ENCODE measurements at places on chromosomes 4 and X.

GRCh38 chrX:1667566-1667965, 52.7 kb downstream of the ASMT start:
- DNase-seq: no peak

DNA sequence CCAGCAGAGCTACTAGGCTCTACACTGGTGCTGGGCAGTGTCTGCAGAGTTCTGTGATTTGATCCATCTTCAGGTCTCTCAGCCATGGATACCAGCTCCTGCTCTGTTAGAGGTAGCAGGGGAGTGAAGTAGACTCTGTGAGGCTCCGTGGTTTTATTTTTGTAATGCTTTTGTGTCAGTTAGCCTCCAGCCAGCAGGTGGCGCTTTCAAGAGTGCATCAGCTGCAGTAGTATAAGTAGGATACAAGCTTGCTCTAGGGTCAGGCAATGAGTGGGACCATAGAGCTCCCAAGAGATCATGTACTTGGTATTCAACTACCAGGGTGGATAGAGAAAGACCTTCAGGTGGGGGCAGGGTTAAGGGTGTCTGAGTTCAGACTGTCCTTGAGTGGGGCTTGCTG, 362.5 kb upstream of the TRAM1L1 start:
- DNase-seq: peak; percentile 20

GRCh38 chr4:59057804-59058203, 1947.6 kb upstream of the IGFBP7 start:
- DNase-seq: no peak

DNA sequence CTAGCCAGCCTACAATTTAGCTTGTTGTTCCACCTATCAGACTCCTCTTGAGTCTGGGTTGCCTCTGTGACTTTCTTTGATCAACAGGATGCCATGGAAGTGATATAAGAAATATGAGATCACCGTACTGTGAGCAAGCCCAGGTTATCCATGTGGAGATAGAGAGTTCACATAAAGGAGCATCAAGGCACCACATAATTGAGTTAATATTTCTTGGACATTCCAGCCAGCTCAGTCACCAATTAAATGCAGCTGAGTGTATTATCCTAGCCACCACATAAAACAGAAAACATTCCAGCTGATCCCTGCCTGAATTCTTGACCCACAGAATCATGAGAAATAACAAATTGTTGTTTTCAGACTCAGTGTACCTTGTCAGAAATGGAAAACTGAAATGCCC, 253.6 kb downstream of the PPP1R2C start:
- DNase-seq: no peak

GRCh38 chrX:85620466-85620865, 241.0 kb upstream of the POF1B start:
- DNase-seq: no peak

DNA sequence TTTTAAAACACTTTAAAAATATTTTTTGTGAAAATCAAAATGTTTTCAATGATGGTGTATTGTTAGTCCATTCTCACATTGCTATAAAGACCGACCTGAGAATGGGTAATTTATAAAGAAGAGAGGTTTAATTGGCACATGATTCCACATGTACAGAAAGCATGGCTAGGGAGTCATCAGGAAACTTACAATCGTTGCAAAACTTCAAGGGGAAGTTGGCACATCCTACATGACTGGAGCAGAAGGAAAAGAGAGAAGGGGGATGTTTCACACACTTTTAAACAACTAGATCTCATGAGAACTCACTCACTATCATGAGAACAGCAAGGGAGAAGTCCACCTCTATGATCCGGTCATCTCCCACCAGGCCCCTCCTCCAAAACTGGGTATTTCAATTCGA, 110.7 kb downstream of the TMEM47 start:
- no peak for DNase-seq

DNA sequence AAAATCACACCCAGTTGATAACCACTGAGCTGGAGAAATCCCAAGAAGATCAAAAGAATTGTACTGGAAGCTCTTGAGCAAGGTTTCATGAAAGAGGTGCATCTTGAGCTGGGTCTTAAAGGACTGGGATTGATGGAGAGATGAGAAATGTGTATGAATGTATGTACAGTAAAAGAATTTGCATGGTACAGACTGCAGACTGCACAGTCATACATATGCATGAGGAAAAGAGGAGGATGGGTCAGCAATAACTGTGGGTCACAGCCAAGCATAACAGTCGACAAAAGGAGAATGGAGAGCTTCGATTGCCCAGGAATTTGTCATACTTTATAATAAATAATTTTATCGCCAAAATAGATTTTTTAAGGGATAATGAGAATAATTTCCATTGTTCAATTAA, 4.8 kb upstream of the RELL1 start:
- no peak for DNase-seq

DNA sequence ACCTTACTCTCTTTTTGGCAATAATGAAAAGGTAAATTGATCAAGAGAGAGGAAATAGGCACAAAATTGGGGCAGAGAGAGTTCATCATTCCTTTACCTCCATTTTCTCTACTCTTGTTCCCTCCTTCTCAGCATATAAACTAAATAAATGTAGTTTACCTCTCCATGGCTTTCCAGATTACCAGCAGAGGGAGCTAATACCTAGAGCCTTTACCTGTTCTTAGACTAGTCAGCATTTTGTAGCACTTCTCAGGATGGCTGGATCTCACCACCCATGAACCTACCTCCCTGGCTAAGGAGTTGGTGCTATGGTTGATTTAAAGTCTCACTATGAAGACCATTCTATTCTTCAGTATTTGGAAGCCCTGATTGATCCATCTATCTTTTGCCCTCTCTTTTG, 15.7 kb downstream of the OFD1 start:
- DNase-seq: no peak

- DNase-seq: no peak
These were observed 63.9 kb upstream of the NLGN4X start for GRCh38 chrX:6292599-6292998.

GRCh38 chr4:87532907-87533306, 3.7 kb upstream of the SPARCL1 start:
- DNase-seq: no peak

DNA sequence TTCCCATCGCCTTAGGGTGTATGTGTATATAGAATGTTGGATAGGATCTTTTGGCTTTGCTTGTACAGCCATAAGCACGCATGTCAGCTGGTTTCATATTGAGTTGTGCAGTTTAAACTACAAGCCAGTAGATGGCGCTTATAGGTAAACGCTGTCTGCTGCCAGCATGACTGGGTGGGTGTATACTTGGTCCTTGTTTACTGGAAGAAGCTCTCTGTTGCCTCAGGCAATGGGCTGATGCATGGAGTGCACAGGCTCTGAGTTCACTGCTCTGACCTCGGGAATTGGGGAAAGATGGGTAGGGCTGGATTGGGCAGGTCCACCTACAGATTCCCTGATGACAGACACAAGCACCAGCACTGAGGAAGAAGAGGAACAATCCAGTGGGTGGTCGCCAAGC, 831.5 kb downstream of the STIM2 start:
- DNase-seq: no peak

DNA sequence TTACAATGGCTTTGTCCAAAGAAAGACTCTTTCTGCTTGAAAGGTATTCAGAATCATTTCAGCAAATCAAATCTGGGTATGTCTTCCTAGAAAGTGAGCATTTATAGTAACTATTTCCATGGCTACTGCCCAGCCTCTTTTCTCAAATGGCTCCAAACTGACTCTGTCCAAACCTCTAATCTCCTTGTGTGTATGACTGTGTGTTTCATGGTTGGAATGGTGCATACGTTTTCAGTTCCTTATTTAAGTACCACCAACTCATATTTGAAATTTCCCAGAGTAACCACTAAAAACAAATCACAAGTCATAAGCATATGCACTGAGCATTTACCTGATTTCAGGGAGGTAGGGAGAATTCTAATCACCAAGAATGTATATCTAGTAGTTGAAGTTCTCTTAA, 106.0 kb downstream of the TMEM144 start:
- no peak for DNase-seq

DNA sequence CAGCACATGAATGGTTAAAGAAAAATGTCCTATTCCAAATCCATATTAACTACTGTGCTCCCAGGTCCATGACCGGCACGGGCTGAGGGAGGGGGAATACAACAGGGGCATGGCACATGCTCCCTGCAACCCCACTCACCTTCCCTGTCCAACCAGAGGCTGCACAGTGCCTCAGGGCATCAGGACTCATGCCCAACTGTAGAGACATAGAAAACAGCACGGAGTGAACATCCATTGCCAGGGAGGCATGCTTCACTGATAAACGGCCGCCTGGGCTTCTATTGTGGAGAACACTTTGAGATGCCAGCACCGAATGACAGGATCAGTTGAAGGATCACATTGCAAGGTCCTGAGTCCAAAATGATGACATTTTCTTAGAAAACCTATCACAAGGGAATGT, 140.6 kb downstream of the STK32B start:
- no peak for DNase-seq

- DNase-seq: no peak
These were observed 1.1 kb downstream of the FBXL5 start for GRCh38 chr4:15653864-15654592.

DNA sequence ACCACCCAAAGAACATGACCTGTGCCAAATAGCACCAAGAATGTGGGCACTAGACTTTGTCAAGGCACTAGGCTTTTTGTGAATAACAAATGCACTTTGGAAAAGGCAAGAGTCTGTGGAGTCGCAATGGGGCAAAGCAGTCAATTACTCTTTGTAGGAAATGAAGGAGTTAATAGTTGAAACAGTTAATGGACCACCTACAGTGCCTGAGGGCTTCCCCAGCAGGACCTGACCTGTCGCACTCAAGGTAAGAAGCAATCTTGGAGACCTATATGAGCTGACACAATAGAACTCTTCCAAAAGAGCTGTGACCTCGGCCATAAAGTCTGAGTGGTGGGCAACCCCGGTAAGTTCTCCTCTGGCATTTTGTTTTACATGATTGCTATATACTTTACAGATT, 49.2 kb upstream of the CAPN6 start:
- DNase-seq: no peak

- DNase-seq: peak; percentile 10
These were observed 78.8 kb downstream of the SEL1L3 start for GRCh38 chr4:25783943-25784342.

DNA sequence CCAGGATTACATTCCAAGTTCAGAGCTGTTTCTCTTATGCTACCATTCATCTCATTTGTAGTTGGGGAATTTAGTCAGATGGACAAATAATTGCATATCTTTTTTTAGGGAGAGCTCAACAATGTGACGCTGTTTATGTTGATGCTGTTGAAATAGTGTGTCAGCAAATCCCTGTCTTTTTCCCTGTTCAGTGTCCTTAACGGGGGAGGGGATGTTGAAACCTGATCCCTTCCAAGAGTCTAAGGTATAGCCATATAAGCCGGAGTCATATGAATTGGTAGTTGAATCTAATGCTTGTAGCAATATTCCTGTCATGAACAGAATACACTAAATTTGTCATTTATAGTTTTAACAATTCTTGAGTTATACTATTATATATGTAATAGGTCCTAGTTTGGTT, 293.5 kb upstream of the FAT1 start:
- no peak for DNase-seq

DNA sequence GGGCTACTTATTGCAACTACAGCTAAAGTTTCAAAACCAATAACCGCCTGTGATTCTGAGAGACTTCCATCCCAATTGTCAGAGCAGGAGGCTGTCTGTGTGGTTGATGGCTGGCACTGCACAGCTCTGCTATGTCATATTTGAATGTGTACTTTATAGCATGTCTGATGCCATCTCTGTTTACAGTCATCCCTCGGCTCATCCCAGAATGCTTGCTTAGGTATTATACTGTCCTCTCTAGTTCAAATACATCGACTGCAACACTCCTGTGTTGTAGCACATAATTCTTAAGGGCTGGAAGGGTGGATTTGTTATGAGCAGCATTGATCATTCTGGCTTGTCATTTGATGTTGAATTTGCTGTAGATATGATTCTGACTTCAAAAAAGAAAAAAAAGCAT, 1617.5 kb upstream of the TENM3 start:
- DNase-seq: no peak

- DNase-seq: no peak
These were observed 23.4 kb downstream of the SMS start for GRCh38 chrX:21963731-21964405.

DNA sequence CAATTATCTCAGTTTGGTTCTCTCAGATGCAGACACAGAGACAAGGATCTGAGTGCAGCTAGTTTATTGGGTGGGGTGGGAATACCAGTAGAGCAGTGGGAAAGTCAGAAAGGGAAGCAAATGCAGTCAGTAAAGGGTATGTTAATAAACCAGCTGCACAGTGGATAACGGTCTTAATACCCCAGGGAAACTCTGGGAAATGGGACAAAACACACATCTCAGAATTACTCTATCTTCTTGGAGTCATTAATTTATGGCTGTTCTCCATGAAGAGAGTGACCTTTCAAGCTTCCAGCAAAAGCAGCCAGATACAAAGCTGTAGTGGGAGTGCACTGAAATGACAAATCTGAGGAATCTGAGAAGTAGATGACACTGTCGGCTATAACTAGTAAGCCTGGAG, 73.3 kb upstream of the NALF2 start:
- DNase-seq: no peak

- DNase-seq: no peak
These were observed 96.5 kb upstream of the DHX15 start for GRCh38 chr4:24680746-24681448.

- DNase-seq: no peak
These were observed 18.2 kb downstream of the SHROOM2 start for GRCh38 chrX:9804444-9804843.

GRCh38 chrX:84187533-84188319, at the start of gene RPS6KA6:
Gene RPS6KA6 (minus strand): TSS chrX:84188199. CDS start chrX:84187899, 300 bp downstream.
- no peak for DNase-seq

- DNase-seq: no peak
These were observed 80.0 kb upstream of the CLCN4 start for GRCh38 chrX:10076765-10077164.

- DNase-seq: no peak
These were observed 62.9 kb upstream of the UGT8 start for GRCh38 chr4:114535725-114536124.

DNA sequence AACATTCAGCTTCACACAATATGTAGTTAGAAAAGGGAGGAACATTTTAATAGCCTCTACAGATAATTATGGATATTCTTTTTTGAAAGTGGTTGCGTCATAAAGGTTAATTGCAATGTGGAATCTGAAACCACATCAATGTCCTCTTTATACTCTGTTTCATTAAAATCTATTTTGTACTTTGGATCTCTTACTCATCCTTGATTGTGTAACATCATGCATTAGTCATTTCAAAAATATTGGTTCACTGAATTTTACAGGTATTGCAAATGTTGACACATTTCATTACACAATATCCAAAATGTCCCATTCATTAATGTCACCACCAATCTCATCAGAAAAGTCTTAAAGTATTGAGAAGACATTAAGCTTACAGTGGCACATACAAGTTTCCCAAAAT, 62.7 kb upstream of the USP9X start:
- no peak for DNase-seq

- DNase-seq: no peak
These were observed 102.3 kb upstream of the FAT1 start for GRCh38 chr4:186826006-186826405.

DNA sequence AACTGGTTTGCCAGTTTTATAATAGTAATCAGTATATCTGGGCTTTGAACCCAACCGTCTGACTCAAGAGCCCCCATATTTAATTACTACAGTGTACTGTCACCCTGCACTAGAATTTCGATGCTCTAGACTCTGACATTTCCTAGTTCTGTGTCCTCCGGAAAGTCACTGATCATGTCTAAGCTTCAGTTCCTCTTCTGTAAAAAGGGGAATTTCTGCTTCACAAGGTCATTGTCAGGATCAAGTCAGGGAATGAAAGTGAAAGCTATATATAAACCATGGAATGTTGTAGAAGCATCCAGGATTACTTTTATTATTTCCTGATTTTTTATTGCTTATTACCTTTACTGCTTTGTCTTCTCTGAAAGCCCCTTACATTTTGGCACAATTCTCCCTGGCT, 4.0 kb upstream of the KCNIP4 start:
- DNase-seq: no peak

- DNase-seq: peak; percentile 5
These were observed 31.5 kb downstream of the F8 start for GRCh38 chrX:154991039-154991438.
